ENCODE measurements at places on chromosomes 16 and 17.
A peak's percentile ranks its signal among the peaks of the same experiment; 100 is the strongest.

DNA sequence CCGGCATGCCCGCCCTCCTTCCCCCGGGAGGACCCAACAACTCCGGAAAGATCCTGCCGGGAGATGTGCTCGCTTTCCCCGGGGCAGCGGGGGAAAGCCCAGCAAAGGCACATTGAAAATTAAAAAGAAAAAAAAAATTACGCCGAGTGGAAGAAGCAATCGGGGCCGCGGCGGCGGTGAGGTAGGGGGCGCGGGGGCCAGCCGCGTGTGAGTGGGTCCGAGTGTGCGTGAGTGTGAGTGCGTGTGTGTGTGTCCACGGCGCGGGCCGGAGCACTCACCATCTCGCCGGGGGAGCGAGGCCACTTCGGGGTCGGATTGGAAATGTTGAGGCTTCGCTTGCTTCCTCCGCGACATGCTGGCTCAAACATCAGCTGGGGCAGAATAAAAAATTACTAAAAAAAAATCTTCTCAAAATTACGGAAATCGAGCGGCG is at the start of gene SALL1:
Gene SALL1 (minus strand): TSS at position 383 of the 433 bp plus-strand sequence. CDS start 29 bp downstream, at position 354.
- no peak for DNase-seq

- no peak for DNase-seq
These were observed 100.0 kb downstream of the METRNL start for GRCh38 chr17:83179374-83179773.

GRCh38 chr17:61568219-61569072 is 22.6 kb downstream of the NACA2 start:
- DNase-seq, result no peak

GRCh38 chr17:40328386-40328766 is 19.4 kb downstream of the RARA start:
- DNase-seq, result no peak

DNA sequence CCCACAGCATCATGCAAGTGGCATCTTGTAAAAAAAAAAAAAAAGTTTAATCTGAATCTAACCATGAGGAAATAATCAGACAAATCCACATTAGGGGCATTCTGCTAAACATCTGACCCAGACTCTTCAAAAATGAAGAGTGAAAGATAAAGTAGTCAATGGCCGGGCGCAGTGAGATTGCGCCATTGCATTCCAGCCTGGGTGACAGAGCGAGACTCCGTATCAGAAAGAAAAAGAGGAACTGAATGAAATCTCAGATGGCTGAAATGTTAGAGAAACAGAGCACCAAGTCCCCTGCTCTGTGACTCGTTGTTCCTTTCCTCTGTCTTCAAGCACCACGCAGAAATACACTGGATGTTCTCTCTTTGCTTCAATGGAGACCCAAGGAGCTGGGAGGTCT is 12.7 kb upstream of the RNF135 start:
- no peak for DNase-seq

DNA sequence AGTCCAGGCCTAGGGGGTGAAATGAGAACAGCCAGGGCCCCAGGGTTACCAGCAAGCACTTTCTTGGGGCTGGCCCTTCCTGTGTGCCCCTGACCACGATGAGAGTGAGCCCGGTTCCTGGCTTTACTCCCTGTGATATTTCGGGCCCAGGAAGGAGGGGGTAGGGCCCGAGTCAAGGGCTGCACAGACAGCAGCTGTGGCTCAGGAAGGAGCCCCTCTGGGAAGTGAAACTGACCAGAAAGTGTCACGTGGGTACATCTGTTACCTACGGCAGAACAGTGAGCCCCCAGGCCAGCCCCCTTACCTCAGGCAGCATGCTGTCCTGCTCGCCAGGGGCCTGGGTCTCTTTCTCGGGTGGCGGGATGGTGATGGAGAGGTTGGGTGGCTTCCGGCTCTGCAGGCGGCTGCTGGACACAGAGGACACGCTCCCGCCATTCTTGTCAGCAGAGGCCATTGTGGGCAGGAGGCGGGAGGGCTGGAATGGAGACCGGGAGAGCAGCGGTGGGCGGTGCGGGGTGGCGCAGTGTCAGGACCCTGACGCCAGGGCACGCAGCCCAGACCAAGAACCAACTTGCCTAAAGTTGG is 13.8 kb downstream of the AANAT start:
- no peak for DNase-seq

DNA sequence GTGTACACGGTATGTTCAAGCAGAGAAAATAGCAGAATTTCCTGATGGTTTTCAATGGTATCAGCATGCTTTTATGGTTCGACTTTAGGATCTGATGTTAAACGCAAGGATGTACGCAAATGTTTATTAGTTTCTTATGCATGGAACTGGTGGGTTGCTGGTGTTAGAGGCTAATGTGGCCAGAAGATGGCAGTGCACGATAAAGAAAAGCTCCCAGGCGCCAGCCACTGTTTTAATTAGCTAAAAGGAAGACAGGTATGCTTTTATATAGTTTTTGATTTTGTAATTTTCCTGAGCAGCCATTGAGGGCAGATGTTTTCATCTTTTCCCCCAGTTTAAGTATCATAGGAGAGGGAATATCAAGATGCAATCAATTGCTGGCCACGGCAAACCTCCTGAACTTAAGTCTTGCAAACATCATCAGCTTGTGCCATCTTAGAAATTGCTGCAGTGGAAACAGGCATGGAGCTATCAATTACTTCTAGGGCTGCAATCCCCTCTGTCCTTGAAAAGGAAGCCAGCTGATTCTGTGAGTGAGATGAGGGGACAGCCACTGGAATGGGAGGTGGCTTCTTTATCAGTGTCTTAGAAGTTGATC is 648.5 kb upstream of the RBFOX1 start:
- DNase-seq, result peak; percentile 77

DNA sequence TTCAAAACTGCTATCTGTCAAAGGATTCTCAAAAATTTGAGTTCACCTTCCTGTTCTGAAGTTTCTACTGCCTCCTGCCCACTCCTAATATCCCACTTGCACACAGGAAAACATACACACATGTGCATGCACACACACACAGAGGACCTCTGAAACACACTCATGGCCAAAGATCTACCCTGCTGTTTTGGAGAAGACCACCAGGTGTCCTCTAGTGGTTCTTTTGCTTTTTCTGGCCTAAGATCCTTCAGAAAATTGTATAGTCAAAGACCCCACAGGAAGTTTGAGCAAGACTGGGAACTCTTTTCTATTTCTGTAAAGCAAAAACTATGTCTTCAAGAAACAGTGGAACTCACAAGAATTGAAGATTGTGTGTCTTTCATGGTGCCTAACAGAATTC is 90.2 kb downstream of the CDH8 start:
- DNase-seq, result no peak

DNA sequence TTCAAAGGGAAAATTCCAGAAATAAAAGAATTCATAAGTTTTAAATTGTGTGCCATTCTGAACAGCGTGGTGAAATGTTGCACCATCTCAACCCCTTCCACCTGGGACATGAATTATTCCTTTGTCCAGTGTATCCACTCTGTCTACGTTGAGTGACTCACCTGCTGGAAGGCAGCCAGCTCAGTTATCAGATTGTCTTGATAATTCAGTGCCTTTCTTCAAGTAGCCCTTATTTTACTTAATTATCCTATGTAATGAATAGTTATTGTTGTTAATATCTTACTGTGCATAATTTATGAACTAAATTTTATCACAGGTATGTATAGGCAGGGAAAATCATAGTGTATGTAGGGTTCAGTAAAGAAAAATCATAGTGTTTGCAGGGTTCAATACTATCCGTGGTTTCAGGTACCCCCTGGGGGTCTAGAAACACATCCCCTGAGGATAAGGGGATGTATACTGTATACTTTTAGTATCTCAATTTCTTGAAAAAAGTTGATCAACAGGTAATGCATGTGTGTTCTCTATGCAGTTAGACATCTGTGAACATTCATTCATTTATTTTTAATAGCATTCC is 7.7 kb upstream of the PCTP start:
- DNase-seq, result no peak

- DNase-seq, result peak; percentile 37
These were observed 136.1 kb downstream of the CLEC16A start for GRCh38 chr16:11080327-11080967.

DNA sequence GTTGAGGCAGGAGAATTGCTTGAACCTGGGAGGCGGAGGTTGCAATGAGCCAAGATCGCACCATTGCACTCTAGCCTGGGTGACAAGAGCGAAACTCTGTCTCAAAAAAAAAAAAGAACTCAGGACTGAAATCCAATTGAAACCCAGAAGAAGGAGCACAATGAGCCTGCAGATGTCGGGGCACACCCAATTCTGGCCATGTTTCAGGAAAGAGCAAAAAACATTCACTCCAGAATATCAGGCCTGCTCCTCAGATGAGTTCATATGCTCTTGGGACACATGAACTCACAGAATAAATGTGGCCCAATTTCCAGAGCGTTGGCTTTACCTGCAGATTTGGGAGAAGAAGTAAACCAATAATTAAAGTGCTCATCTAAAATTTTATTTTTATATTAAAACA is 3.0 kb upstream of the CMTM2 start:
- no peak for DNase-seq

- DNase-seq, result peak; percentile 37
These were observed 63.3 kb downstream of the TUBD1 start for GRCh38 chr17:59829217-59830006.

- DNase-seq, result peak; percentile 45
These were observed 3.2 kb downstream of the NAGS start for GRCh38 chr17:44007346-44008204.

DNA sequence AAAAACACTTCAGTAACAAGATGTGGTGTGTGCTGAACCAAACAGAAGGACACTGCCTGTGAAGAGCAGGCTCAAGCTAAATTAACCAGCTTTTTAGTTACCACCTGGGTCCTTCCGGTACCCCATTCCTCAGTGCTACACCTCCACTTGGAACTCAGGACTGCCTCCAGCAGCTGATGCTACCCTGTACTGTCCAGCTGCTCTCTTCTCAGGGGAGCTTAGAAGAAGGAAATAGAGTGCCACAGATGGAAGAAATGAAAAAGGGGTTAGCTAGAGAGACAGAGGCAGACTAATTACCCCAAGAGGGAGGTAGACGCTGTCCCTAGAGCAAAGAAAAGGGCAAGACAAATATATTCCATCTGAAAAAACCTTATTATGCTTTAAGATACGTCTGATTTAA is 5.7 kb downstream of the MED13 start:
- peak; percentile 80 for DNase-seq

DNA sequence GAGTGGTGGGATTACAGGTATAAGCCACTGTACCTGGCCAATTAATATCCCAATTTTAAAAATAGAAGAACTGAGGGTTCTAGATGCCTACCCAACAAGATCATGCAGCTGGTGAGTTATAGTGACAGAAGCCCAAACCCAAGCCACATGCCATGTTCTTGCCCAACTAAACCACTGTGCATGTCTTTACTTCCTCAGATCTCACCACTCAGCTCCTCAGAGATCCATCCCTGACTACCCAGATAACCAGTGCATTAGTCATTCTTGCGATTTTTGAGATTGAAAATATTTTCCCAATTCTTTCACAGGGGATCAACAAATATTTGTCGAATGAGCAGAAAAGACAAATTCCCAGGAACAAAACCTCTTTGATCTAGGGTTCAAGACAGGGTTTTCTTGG is 303.1 kb downstream of the CBLN1 start:
- no peak for DNase-seq

DNA sequence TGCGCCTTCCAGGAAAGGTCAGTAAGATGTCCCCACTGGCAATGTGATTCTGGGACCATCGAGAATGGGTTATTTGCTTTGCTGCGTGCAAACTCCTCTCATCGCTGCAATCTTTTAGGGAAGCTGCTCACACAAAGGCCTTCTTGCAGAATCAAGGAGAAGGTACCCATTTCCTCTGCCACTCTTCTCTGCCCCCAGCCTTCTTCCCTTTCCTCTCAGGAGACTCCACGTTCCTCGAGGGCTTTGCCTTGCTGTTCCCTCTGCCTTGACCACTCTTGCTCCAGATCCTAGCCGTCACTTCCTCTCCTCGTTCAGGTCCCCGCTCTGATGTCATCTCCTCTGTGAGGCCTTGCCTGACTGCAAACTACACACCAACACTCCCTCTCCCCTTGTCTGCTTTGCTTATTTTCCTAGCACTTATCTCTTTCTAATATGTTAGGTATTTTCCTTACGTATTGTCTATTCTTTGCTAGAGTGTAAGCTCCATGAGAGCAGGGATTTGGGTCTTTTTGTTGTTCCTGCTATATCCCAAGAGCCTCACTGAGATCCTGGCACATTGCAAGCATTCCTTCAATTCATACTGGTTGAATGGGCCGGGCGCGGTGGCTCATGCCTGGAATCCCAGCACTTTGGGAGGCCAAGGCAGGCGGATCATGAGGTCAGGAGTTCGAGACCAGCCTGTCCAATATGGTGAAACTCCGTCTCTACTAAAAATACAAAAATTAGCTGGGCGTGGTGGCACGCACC is 5.3 kb upstream of the CRK start:
- no peak for DNase-seq

DNA sequence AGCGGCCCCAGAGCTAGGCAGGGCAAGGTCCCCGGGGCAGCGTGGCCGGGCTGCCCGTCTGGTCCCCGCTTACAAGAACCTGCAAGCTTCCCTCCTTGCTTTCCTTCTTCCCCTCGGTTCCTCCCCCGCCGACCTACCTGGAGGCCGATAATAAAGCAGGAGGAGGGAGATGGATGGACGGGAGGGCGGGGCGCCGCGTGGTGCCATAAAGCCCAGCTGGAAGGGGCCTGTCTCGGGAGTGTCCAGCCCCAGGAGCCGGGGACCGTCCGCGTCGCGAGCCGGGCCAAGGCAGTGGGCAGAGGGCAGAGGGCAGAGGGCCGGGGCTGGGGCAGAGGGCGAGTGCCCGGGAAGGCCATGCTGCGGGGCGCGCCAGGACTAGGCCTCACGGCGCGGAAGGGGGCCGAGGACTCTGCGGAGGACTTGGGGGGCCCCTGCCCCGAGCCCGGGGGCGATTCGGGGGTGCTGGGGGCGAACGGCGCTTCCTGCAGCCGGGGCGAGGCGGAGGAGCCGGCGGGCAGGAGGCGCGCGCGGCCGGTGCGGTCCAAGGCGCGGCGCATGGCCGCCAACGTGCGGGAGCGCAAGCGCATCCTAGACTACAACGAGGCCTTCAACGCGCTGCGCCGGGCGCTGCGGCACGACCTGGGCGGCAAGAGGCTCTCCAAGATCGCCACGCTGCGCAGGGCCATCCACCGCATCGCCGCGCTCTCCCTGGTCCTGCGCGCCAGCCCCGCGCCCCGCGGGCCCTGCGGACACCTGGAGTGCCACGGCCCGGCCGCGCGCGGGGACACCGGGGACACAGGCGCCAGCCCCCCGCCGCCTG is at the start of gene BHLHA9:
Gene BHLHA9 (plus strand): TSS at position 235 of the 820 bp plus-strand sequence. CDS start 120 bp downstream, at position 355.
- DNase-seq, result no peak

Measured in NCI-H82 (cell line).